ENCODE measurements at places on chromosomes 4 and X.

DNA sequence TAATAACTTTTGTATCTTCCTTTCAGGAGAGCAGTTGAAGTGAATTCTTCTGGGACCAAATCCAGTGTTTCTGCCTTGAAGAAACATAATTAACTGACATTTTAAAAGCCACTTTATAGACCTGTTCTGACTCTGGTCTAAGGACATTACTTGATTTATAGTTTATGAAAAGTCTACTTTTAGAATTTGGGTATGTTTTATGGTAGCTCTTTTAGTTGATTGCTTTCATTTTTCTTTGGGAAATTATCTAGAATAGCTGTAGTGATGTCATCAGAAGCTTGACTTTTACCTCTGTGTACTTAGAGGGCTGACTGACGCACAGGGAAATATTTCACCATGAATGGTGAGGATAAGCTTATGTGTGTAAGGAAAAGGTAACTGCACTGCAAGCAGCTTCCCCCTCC lies 131.8 kb upstream of the LIMCH1 start:
- DNase-seq, result no peak

DNA sequence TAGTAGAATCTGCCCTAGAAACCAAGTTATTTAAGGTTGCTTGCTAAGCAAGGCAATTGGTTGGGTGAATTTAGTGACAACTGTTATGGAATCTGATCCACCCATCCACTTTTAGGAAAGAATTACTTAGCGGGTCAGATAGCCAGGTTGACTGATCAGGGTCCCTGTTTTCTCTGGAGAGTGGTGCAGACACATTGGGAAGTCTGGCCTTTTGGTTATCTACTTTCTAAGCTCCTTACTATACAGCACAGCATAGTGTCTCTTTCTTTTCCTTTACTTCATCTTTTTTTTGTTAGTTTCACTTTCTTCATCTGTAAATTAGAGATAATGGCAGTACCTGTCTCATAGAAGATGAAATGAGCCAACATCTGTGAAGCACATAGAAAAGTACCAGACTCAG lies 7.4 kb downstream of the HERC3 start:
- no peak for DNase-seq

GRCh38 chr4:1517592-1518411 lies 111.6 kb upstream of the NKX1-1 start:
- DNase-seq, result no peak

- DNase-seq, result no peak
Measured at GRCh38 chrX:1587161-1587560, 4.2 kb upstream of the AKAP17A start.

DNA sequence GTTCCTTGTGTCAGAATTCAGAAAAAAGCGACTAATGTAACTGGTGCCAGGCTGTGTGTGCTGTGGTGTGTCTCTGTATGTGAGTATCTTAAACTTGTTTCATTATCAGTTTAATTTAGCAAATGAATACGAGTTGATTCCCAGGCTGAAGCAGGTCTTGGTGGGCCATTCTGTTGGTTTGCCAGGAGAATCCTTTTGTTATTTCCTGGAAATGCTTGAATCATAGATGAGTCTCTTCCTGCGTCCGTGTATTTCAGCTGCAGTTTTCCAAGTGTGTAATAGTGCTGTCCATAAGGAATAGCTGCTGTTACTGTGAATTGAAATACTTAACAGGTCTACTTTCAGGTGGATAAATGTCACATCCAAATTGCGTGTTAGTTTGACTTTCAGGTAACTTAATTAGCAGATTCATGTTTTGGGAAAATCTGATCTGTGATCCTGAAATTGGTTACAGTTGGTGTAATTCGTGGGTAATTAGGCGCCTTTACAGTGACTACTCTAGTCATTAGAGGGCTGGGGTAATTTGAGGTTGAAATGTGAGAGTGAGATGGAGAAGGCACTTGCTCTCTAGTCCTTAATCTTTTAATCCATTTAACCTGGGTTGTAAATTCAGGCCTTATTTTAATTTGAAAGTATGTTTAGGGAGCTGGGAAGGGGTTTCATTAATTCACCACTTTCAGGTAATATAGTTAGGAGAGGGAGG lies 23.8 kb downstream of the TMEM131L start:
- no peak for DNase-seq

DNA sequence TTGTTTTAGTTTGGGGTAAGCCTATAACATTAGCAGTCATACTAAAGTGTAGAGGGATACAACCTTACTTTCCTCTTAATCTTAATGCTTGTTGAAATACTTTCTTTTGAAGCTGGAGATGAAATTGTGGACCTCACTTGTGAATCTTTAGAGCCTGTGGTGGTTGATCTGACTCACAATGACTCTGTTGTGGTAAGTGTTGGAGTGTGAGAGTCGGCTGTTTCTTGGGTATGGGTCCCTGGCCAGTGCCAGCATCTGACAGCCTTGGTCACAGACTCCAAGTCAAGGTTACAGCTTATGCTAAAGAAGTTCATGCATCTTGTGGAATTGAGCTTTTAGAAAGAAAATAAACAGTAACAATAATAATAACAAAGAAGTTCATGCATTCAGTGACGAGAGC lies 31.6 kb downstream of the RNF4 start:
- no peak for DNase-seq

DNA sequence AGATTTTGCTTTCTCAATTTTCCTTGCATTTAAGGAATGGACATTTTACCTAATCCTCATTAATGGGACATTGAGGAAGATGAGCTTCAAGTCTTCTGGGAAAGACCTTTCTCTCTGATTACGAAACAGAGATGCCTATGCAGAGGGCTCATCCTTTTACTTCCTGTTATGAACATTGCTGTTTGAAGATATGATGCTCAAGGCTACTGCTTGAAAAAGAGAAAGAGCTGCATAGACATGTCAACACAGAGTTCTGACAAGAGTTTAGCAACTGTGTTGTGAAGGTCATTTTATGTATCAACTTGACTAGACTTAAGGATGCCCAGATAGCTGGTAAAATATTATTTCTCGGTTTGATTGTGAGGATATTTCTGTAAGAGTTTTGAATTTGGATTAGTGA lies 13.8 kb upstream of the GNPDA2 start:
- DNase-seq, result no peak

DNA sequence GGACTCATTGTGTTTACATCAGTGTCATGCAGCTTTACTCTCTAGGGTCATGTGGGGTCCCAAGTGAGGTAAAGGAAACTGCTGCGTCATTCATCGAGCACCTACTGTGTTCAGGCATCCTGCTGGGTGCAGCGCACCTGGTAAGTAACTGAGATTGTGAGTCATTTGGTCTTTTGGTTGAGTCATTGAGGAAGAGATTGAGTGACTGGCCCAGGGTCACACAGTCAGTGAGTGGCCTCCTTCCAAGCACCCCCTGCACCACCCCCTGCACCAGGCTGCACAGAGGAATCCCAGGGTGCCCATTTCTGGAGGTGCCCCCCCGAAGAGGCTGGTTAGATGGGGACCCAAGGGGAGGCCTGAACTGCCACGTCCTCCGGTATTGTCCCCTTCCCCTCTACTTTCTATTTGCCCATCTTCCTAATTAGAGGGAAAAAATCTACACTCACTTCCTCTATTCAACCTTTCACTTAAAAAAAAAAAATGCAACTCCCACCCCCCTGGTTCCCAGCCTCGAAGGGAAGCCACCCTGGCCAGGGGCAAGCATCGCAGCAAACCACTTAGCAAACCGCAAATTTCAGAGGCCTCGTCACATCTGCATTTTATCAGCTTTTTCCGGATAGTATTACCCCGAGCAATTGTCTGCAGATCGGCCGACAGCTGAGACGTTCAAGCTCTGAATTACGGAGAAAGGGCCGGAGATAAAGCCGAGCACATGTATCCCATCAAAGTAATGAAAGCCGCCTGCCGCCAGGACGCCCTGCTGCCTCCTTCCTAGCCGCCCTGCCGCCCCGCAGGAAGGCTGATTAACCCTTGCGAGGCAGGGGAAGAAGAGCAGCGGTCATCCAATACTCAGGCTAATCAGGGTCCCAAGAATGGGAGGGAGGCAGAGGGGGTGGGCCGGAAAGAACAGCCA lies 96.3 kb upstream of the MSX1 start:
- no peak for DNase-seq

- no peak for DNase-seq
Measured at GRCh38 chrX:148069759-148070503, 88.8 kb downstream of the FMR1NB start.

GRCh38 chr4:95439071-95439470 lies 109.7 kb downstream of the UNC5C start:
- DNase-seq, result no peak

GRCh38 chr4:83267121-83267829 lies 17.3 kb downstream of the COQ2 start:
- no peak for DNase-seq

- DNase-seq, result no peak
Measured at GRCh38 chr4:26864899-26865298, 4.3 kb downstream of the STIM2 start.

DNA sequence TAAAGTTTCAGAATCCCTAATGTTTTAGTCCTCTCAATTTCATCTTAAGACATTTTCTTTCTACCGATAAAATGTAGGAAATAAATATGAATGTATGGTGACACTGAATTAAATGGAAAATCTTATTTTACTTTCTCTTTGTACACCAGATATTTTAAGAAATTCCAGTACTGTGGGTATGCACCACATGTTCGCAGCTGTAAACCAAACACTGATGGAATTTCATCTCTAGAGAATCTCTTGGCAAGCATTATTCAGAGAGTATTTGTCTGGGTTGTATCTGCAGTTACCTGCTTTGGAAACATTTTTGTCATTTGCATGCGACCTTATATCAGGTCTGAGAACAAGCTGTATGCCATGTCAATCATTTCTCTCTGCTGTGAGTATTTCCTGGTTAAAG lies 26.9 kb downstream of the C4orf46 start:
- DNase-seq, result no peak

DNA sequence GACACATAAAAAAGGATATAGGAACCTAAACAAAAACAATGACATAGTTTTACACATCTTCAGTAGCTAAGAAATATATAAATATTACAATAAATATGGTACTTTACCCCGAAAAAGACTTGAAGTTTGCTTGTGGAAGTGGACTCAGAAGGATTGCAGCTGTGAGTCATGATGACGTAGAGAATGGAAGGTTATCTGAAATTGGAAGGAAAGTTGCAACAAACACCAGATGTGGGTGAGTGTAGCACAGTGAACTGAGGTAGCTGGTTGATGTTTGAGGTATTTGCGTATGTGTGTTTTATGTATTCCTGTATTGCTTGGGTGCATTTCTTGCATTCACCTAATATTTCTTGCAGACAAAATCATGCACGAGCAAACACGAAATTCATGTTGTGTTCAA lies 113.0 kb downstream of the ARX start:
- DNase-seq, result no peak

DNA sequence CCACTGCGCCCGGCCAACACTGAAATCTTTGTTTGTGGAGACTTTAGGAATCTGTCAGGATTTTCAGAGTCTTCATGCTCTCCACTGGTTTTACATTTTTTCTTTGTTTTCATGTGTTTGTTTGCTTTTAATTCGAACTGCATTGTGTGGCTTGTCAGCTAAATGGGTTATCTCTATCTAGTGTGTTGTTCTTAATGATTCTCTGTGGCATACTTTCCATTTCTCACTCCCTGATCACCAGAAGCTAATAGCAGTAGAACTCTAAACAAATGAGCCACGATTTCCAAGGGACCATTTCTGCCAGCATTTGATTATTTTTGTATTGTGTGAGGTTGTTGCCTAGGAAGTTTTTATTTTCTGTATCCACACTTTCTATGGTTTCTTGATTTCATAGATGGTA lies 352.4 kb downstream of the CAMK2D start:
- DNase-seq, result no peak

DNA sequence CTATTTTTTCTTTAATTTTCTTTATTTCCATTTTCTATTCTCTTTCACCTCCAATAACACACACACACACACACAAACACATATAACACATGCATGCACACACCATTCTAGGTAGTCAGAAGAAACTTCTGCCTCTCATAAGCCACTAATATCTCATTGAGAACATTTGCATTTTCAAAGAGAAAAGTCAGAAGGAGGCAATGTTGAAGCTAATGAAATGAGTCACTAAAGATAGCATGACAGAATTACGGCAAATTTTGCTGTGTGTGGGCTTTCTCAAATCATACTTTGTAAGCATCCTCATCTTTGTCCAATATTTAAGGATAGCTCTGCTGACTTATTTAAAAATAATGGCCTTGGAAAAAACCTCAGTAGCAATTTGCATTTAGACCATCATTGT lies 291.3 kb downstream of the GUCY2F start:
- no peak for DNase-seq

- no peak for DNase-seq
Measured at GRCh38 chr4:184046148-184046547, 141.0 kb downstream of the STOX2 start.

Data from stimulated activated CD8-positive, alpha-beta memory T cell treated with anti-CD3 and anti-CD28 coated beads, Interleukin-4, amount 100 ng/mL, for 1 hour (primary cell).